ENCODE measurements at places on chromosomes 5 and 9.

DNA sequence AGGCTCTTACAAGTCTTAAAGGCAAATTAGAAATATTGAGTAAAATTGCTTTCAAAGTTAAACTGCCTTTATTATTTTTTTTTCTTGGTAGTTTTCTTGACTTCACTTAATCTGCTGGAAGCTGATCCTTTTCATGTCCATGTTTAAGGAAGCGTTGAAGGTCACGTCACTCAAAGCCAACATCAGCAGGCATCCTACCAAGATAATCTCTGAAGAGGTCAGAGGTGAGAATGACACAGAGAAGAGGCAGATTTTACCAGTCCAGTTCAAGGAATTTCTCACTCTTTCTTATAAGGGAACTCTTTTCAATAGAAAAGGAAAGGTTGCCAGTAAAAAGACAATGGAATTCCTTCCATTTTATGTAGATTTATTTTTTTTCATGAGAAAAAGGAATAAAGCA, 259.8 kb downstream of the ANXA1 start:
- no peak for DNase-seq

DNA sequence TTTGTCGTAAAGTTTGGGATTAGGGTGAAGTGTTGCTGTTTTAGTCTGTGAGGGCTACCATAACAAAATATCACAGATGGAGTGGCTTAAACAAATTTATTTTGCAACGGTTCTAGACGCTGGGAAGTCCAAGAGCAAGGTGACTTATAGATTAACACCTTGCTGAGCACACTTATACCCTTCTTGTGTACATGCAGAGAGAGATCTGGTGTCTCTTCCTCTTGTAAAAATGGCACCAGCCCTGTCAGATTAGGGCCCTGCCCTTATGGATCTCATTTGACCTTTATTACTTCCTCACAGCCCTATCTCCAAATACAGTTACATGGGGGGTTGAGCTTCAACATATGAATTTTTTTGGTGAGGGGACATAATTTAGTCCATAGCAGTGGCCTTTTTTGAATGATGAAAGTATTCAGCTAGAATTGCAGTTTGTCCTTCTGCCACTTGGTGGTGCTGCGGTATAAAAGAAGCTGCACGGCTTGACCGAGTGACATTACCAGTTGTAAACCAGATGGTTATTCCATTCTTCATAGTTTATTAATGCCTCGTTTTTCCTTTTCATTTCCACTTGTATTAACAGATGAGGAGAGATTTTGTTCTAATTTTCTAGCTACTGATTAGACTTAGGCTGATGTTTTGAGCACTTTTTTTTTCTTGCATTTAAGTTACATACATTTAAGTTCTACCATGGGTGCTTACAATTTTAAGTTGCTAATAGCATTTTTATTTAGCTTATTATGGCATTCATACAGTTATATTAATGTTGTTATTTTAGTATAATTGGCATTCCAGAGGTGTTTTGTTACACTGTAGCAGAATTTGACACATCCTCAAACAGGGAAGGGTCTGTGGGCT, 19.4 kb downstream of the DCP2 start:
- peak; percentile 44 for DNase-seq

- DNase-seq = no peak
Measured at GRCh38 chr5:23084815-23085214, 231.7 kb upstream of the CDH12 start.

DNA sequence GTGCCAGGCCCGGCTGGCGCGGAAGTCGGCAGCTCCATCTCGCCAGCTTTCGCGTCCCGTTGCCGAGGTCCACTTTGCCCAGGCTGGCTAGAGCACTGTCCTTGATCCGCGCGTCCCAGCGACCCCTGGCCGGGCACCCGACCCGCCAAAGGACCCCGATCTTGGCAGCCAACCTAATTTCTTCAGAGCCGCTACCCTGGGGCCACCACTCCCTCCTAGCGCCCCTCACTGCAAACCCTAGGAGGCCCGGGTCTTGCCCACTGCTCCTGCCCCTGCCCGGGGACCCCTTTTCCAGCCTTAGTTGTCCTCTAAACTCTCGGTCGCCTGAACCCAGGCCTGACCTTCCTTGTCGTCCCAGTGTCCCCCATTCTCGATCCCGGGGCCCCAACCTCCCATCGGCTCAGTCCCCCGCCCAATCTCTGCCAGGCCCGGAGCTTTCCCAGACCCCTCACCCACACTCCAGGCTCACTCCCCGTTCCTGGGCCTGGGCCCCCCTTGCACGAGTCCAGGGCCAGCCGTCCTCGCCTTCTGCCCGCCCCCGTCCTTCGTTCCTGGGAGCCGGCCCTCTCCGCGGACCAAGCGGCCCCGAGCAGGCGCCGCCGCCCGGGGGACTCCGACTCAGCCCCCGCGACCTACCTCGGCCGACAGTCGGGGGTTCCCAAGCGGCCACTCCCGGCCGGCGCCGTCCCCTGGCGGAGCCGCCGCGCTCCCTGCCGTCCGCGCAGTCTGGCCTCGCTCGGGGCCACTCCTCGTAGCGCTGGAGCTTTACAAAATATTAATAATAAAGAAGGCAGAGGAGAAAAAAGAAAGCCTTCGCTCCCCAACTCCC, 701 bp upstream of the LMX1B start:
- no peak for DNase-seq

DNA sequence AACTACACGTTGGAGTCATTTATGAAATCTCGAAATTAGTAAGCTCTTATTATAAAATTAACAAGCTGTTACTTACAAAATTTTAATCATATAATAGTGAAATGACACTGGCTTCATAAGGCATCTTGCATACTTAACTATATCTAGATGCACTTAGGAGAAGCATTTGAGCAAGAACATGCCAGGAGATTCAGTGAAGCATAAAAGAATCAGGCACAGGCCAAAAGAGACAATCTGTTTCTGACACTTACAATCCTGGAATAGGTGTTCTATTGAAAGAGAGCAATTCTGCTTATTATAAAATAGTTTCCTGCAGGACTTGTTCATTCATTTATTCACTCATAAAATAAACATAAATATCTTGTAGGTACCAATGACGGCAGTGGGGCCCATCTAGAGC, 1152.2 kb upstream of the CDH6 start:
- DNase-seq = no peak

DNA sequence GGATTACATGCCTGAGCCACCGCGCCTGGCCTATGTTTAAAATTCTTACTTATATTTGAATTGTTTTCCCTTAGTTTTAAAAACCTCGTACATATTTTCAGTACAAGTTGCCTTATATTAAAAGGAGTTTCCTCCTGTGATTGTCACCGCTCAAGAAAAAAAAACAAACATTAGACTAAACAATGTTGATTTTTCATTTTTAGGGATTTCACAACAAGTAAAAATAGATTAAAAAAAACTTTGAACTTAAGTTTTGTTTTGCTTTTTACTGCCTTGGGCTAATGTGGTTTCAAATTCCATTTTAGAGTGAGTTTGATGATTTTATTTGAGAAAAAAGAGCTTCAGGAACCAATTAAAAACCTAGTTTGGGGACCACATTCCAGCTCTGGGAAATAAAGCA, 1196.6 kb upstream of the CDH18 start:
- no peak for DNase-seq

GRCh38 chr9:131461166-131461565, 41.6 kb upstream of the POMT1 start:
- no peak for DNase-seq

DNA sequence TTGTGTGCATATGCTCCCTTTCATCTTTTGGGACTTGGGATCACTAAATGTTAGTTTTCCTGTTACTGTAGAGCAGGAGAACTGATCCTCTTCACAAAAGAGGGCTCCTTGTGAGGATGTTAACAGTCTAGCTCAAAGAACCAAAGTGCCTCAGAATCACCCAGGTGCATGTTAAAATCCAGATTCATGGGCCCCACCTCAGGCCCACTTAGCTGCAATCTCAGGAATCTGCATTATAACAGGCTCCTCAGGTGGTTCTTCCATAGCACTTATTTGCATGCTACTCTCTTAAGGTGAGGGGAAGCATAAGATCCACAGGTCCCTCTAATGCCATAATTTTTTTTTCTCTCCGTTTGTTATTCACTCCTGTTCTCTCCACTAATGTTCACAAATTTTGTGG, 14.8 kb upstream of the MEF2C start:
- DNase-seq = no peak

- no peak for DNase-seq
Measured at GRCh38 chr5:14212838-14213237, 69.7 kb downstream of the TRIO start.

DNA sequence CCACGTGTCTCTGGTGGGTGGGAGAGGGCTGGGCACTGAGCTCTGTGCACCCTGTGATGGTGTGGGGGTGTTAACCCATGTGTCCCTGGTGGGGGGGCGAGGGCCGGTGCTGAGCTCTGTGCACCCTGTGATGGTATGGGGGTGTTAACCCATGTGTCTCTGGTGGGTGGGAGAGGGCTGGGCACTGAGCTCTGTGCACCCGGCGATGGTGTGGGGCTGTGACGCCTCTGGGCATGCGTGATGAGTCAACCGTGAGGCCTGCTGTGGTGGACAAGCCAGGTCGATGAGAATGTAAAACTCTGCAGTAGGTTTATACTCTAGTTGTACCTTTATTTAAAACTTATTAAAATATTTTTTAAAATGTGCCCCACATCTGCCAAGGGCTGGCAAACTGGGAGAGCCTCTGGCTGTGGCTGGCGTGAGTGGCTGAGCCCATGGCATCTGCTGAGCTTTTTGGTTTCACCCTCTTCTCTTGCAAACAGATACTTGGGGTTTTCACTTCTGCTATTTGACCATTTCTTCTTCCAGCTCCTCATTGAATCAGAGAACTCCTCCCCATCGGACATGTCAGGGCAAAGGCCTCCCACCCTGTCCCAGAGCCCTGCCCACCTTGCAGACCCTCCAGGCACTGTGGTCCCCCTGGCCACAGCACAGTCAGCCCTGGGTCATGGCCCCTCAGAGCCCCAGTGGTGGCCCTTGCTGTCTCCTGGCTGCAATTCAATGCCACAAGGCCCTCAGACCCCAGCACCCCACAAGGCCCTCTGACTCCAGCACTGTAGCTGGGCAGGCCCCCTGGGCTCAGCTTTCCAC, 18.5 kb upstream of the EXOC3 start:
- DNase-seq = no peak

GRCh38 chr5:81632679-81633078, 118.2 kb downstream of the SSBP2 start:
- no peak for DNase-seq

GRCh38 chr5:177295924-177296323, 7.6 kb downstream of the RAB24 start:
- no peak for DNase-seq

DNA sequence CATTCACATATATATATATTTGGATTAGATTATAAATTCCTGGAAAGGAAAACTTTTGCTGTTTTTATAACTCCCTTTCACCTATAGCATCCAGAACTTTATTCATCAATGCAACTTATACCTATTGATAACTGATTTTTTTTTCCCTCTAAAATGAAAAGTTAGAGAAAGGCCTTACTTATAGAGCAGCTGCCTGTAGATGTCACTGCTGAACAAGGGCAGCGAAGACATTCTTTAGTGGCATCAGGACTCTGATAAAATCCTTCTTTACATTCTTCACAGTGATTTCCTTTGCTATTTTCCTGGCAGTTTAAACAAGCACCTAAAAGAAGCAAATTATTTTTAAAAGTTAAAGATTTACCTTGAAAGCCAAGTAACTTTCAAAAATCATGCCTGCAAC, 32.3 kb upstream of the CDK5RAP2 start:
- DNase-seq = no peak

GRCh38 chr5:125412561-125413495, 666.4 kb upstream of the ZNF608 start:
- no peak for DNase-seq

GRCh38 chr5:174895360-174895759, 171.0 kb downstream of the MSX2 start:
- DNase-seq = no peak

- no peak for DNase-seq
Measured at GRCh38 chr5:109309326-109310063, 100.3 kb downstream of the PJA2 start.

- DNase-seq = no peak
Measured at GRCh38 chr9:133394687-133395271, 18.6 kb downstream of the STKLD1 start.

GRCh38 chr9:90088856-90089255, 484.0 kb downstream of the GADD45G start:
- DNase-seq = no peak

GRCh38 chr5:984774-985173, 23.8 kb upstream of the NKD2 start:
- no peak for DNase-seq
